HFFc6 (cell line): ENCODE measurements at places on chromosomes 2 and 18. TPM values are rescaled to one million over a fixed set of nuclear protein-coding genes. Genes with fewer than 3 reads are reported as not detected.

DNA sequence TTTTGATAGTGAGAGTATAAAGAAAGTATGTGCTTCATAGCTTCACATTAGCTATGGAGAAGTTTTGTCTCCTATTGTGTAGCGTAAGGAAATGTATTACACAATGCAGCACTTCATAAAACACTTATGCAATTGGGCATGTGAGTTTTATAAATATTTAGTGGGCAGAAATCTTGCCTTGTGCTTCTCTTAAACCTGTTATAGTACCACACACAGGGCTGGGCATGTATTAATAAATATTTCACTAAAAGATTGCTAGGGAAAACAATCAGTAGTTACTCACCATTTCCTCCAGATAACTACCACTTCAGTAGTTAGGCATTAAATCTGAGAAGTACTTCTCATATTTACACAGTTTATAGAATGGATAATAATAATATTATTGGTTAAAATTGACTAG, 1080.8 kb upstream of the PIK3C3 start:
- peaks cover 5% of the 10 kb centered on the region for H3K36me3 ChIP-seq
- no peak for DNase-seq
- peaks cover 3% of the 10 kb centered on the region; the same call in 1 of the 2 replicates for H3K27me3 ChIP-seq
- no peak overlapping the region for H3K4me3 ChIP-seq

The C1GALT1C1L gene
- total RNA-seq = not detected in 3 replicates

DNA sequence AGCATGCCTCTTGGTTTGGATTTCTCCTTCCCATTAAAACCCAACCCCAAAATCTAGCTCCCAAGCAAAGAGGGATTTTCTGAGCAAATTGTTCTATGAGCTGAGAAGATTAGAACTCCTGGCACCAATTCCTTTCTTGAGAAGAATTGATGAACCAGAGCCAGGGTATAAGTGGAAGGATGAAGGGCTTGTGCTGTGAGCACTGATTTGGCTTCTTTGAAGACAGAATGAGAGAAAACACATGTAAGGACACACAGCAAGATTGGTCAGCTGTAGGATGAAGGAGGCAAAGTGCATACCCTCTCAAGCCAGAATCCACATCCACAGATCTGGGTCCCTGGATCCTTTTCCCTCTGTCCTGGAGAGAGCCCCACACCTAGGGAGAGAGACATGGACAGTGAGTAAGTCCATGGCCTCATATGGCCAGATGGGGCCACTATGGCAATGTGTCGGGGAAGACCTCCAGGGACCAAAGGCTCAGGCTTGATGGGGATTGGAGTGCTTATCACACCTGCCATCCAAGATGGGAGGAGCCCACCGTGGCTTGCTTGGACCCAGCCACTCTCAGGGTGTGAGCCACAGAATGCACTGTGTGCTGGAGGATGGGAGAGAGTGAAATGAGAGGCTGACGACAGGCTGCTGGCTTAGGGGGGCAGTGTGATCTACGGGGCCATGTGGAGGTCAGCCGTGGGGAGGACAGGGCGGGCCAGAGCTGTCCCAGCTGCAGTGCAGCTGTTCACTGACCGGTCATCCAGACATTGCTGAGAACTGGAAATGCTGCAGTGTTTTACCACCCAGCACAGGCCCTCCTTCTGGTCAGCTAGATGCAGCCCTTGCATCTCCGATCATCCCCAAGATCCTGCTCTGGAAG, 339.8 kb downstream of the CYP26B1 start:
- DNase-seq = no peak
- no peak overlapping the region for H3K4me3 ChIP-seq
- H3K4me1 ChIP-seq = no peaks in the 10 kb centered on the region
- peaks cover 9% of the 10 kb centered on the region for H3K27me3 ChIP-seq

DNA sequence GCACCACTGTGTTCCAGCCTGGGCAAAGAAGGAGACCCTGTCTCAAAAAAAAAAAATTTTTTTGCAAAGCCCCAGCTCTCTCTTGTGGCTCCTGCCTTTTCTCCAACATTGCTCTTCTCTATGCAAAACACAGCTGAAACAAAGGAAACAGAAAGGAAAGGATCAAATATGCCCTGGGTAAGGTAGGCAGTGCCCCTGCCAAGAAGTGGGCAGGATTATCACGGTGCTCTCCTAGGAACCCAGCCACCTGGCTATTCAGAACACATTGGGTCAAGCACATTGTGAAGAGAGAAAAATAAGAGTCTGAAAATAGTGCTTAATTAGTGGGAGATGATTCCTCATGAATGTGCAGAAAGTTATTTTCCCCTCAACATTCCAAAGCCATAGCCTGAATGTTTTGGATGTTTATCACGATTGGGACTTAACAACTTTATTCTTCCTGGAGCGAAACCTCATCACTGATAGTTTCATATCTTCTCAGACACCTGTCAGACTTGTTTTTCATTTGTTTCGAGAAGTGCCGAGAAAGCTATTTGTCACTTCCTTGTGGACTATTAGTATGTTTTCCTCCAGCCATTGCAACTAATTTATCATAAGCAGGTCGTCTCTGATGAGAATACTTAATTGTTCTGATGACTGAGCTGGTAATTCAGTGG, 42.7 kb upstream of the RPL31 start:
- peaks cover 57% of the 10 kb centered on the region for H3K4me1 ChIP-seq
- no peaks in the 10 kb centered on the region for H3K36me3 ChIP-seq
- DNase-seq = peak; percentile 71
- no peaks in the 10 kb centered on the region; the same call in 1 of the 2 replicates for H3K27me3 ChIP-seq
- peak overlapping the region; percentile 62 for H3K27ac ChIP-seq

DNA sequence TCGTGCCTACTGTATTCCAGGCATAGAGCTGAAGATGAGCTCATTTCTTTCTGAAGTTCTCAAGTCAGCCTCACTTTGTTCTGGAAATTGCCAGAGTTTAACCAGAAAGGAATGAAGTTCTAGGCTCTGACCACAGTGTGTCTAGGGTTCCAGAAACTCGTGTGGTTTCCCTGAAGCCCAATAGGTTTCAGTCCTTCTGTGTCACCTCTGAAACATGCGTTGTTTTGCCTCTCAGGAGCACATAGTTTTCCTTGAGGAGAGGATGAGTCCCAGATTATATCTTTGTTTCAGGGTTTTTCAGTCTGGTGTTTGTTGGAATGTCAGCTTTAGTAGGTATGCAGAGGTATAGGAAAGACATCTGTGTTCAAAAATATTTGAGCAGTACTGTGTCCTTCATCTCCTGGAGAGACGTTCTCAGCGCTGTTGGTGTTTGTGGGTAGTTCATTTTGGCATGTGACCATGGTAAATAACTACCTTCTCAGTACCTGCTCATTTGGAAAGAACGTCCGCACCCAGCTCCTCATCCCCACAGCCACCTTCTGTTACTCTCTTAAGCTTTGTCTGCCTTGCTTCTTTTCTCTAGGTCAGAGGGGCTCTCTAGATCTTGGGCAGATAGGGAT, 56.6 kb downstream of the RALBP1 start:
- H3K4me1 ChIP-seq = peaks cover 45% of the 10 kb centered on the region
- DNase-seq = peak; percentile 77
- no peaks in the 10 kb centered on the region for H3K27me3 ChIP-seq
- peak overlapping the region; percentile 69 for H3K27ac ChIP-seq
- H3K4me3 ChIP-seq = no peak overlapping the region

DNA sequence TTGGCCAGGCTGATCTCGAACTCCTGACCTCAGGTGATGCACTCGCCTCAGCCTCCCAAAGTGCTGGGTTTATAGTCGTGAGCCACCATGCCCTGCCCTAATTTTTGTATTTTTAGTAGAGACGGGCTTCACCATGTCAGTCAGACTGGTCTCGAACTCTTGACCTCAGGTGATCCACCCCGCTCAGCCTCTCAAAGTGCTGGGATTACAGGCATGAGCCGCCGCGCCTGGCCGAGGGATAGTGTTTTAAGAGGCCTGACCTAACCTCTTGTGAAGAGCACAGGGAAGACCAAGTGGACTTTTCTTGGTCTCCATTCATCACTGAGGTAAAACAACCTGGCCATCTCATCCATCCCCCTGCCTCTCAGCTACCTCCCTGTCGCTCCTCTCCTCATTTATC, 29.7 kb downstream of the SIX2 start:
- peaks cover 17% of the 10 kb centered on the region for H3K27me3 ChIP-seq
- no peaks in the 10 kb centered on the region for H3K36me3 ChIP-seq
- H3K4me3 ChIP-seq = no peak overlapping the region

- H3K27me3 ChIP-seq = no peaks in the 10 kb centered on the region
- no peak for DNase-seq
Observed at GRCh38 chr2:174195253-174195652, 53.1 kb downstream of the OLA1 start.

- no peak for DNase-seq
- H3K27me3 ChIP-seq = no peaks in the 10 kb centered on the region
- no peak overlapping the region for H3K27ac ChIP-seq
Observed at GRCh38 chr2:218472988-218473387, 54.1 kb downstream of the VIL1 start.

The PMAIP1 gene
- total RNA-seq = 5.8 to 10.0 TPM (median 6.2 TPM) in 3 replicates

GRCh38 chr18:36889742-36890141, 60.8 kb downstream of the KIAA1328 start:
- no peak overlapping the region for H3K4me3 ChIP-seq
- H3K27ac ChIP-seq = no peak overlapping the region
- no peaks in the 10 kb centered on the region for H3K27me3 ChIP-seq
- DNase-seq = no peak
- H3K36me3 ChIP-seq = no peaks in the 10 kb centered on the region

The EPG5 gene
- total RNA-seq = 46.3 to 68.8 TPM (median 59.7 TPM) in 3 replicates

The COBLL1 gene
- 28.1 to 40.8 TPM (median 31.6 TPM) in 3 replicates for total RNA-seq

DNA sequence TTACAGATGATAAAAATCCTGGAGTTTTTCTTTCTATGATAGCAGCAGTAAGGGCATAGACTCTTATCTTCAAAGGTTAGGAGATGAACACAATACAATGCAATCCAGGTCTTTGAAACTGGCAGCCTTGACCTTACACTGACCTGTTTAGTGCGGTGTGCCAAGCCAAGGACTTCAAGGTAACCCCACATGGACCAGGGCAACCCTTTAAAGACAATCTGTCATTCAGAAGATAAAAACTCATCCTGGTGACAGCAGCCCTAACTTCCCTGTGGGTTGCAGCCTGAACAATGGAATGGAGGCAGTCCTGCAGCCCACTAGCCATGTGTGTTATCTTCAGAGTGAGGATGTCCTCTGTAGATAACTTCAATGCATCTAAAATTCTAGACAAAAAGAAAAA, 78.1 kb downstream of the RTTN start:
- H3K27me3 ChIP-seq = no peaks in the 10 kb centered on the region
- H3K4me1 ChIP-seq = peaks cover 21% of the 10 kb centered on the region
- DNase-seq = no peak
- no peak overlapping the region for H3K4me3 ChIP-seq
- peaks cover 20% of the 10 kb centered on the region for H3K36me3 ChIP-seq
- no peak overlapping the region for H3K27ac ChIP-seq

DNA sequence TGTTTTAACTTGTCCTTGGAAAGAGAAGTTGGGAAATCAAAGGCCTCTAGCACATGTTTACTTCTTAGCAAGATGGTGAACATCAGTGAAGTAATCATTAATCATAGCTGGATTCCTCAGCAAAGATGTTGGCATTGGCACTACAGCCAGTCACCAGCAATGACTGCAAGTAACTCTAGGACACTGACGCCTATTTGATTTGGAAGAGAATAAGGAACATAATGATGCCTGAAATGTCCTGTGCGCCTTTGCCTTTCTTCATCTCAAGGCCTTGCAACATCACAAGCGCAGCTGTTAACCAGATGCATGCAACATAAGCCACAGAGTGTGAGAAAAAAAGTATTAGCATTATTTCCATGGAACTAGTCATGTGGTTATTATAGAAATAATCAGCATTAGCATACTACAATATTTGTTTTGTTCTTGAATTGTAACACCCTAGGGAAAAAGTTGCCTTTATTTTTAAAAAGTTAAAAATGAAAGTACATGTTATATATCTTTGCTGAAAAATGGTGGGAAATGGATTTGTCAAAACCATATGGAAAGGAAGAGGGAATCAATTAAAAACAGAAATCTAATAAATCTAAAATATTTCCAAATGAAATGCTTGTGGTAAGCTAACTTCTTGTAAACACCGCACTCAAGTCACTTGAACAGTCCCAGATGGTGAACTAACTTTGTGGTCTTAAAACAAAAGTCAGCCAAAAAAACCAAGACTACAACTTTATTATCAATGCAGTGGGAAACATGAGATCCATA, 55.6 kb downstream of the THADA start:
- no peaks in the 10 kb centered on the region; the same call in 1 of the 2 replicates for H3K27me3 ChIP-seq
- peak overlapping the region; percentile 61 for H3K4me3 ChIP-seq
- H3K27ac ChIP-seq = peak overlapping the region; percentile 75
- peaks cover 2% of the 10 kb centered on the region; the same call in 1 of the 2 replicates for H3K36me3 ChIP-seq
- DNase-seq = peak; percentile 81

The LOXHD1 gene
- not detected in 3 replicates for total RNA-seq

- peaks cover 23% of the 10 kb centered on the region for H3K4me1 ChIP-seq
- DNase-seq = no peak
- no peak overlapping the region for H3K4me3 ChIP-seq
- no peak overlapping the region for H3K27ac ChIP-seq
Observed at GRCh38 chr2:83016343-83017110, 1442.6 kb downstream of the SUCLG1 start.

DNA sequence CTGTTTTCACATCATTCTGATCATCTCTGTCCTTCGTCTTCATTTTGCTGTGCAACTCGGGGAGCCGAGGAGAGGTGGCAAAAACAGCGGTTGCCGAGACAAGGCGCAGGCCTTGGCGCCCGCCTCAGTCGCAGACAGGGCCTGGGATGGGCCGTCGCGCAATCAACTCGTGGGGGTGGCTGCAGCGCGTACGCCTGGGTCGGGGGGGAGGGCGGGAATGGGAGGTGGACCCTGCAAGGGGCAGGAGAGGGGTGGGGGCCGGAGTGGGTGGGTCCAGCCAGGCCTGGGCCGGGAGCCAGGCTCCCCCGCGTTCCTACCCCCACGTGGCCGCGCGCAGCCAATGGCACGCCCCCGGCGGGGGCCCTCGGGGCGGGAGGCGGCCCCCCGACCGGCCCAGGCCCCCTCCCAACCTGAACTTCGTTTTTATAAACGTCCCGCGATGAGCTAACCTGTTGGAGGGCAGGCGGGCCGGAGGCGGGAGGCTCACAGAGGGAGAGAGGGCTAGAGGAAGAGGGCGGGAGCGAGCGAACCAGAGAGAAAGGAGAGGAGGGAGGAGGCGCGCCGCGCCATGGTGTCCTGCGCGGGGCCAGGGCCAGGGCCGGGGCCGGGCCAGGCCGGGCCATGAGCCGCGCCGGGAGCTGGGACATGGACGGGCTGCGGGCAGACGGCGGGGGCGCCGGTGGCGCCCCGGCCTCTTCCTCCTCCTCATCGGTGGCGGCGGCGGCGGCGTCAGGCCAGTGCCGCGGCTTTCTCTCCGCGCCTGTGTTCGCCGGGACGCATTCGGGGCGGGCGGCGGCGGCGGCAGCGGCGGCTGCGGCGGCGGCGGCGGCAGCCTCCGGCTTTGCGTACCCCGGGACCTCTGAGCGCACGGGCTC, at the start of gene HOXD13:
HOXD13 (plus strand) TSS at position 452 of the 875 bp plus-strand sequence; CDS start at position 622, 170 bp downstream.
- H3K27me3 ChIP-seq = peaks cover 39% of the 10 kb centered on the region
- peaks cover 26% of the 10 kb centered on the region for H3K4me1 ChIP-seq
- H3K36me3 ChIP-seq = peaks cover 8% of the 10 kb centered on the region; the same call in 1 of the 2 replicates
- H3K4me3 ChIP-seq = peak within 1 kb of the TSS; percentile 86

- H3K27ac ChIP-seq = peak overlapping the region; percentile 72; the same call in 1 of the 2 replicates
- H3K4me3 ChIP-seq = peak overlapping the region; percentile 58; the same call in 1 of the 2 replicates
- H3K36me3 ChIP-seq = peaks cover 10% of the 10 kb centered on the region
- DNase-seq = no peak
- peaks cover 36% of the 10 kb centered on the region for H3K4me1 ChIP-seq
Observed at GRCh38 chr2:234308813-234309195, 188.1 kb downstream of the ARL4C start.
